ENCODE measurements at places on chromosomes 2 and 18. TPM values are rescaled to one million over a fixed set of nuclear protein-coding genes. Genes with fewer than 3 reads are reported as not detected.

The E2F6 gene
- 5.6 TPM for total RNA-seq

The DNAJB2 gene
- total RNA-seq, result 32.6 TPM

- no peak overlapping the region for H3K4me3 ChIP-seq
- peaks cover 11% of the 10 kb centered on the region for H3K36me3 ChIP-seq
- H3K4me1 ChIP-seq, result no peaks in the 10 kb centered on the region
- H3K27me3 ChIP-seq, result no peaks in the 10 kb centered on the region
- no peak overlapping the region for H3K27ac ChIP-seq
Observed at GRCh38 chr18:23468753-23469459, 15.8 kb downstream of the RIOK3 start.

GRCh38 chr2:8408560-8409460 lies 273.0 kb upstream of the ID2 start:
- DNase-seq, result no peak
- peak overlapping the region; percentile 64 for H3K27ac ChIP-seq
- peaks cover 41% of the 10 kb centered on the region for H3K4me1 ChIP-seq
- no peak overlapping the region for H3K4me3 ChIP-seq

- no peak overlapping the region for H3K4me3 ChIP-seq
- peaks cover 4% of the 10 kb centered on the region for H3K27me3 ChIP-seq
- no peak for DNase-seq
- H3K27ac ChIP-seq, result no peak overlapping the region
Observed at GRCh38 chr2:23383100-23383499, 1.9 kb upstream of the KLHL29 start.

- DNase-seq, result peak; percentile 47
- no peak overlapping the region for H3K27ac ChIP-seq
- H3K27me3 ChIP-seq, result no peaks in the 10 kb centered on the region
- H3K4me3 ChIP-seq, result no peak overlapping the region
Observed at GRCh38 chr2:55490554-55490953, 29.0 kb upstream of the CFAP36 start.

- no peaks in the 10 kb centered on the region for H3K27me3 ChIP-seq
- no peak for DNase-seq
- no peaks in the 10 kb centered on the region for H3K4me1 ChIP-seq
- H3K27ac ChIP-seq, result no peak overlapping the region
Observed at GRCh38 chr2:44902217-44903137, 39.0 kb upstream of the SIX3 start.

DNA sequence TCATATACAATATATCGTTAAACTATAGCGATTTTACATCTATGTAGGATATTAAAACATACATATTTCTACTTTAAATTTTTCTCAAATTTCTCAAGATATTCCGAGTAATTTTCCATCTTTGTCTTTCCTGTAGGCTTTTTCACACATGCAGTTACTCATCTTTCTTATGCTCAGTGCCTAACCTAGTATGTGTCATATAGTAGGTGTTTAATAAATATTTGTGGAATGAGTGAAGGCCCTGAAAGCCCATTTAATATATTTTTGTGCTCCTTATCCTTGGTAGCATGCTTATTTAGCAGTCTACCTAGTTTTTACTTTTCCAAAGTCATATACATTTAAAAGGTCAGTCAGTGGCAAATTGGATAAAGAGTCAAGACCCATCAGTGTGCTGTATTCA lies 67.3 kb downstream of the ITGB6 start:
- H3K27me3 ChIP-seq, result no peaks in the 10 kb centered on the region
- H3K4me1 ChIP-seq, result no peaks in the 10 kb centered on the region
- no peak overlapping the region for H3K27ac ChIP-seq

DNA sequence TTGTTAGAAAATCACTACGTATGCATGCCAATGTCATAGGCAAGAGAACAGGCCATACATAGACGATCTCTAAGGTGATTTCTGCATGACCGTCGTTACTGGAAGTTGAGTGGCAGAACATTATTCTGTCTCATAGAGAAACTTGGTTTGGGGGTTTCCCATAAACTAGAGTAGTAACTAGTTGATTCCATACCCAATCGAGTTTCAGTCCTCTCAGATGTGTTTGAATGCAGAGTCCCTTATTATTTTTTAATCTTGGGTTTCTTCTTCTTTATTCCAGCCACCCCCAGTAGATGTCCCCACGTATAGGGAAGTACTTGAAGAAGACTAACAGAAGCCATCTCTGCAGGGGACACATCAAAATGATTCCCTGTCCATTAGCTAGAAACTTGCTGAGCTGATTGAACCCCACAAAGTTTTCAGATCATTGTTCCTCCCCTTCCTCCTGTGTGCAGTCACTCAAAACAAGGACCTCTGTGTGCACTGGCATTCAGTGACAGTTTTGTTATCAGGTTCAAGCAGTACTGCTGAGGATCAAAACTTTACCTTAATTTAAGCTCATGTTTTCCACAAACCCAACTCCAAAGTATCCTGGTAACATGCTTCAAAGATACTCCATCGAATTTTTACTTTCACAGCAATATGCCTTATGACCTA lies 68.4 kb upstream of the CDCA7 start:
- no peak overlapping the region for H3K27ac ChIP-seq
- H3K4me3 ChIP-seq, result no peak overlapping the region
- no peaks in the 10 kb centered on the region for H3K4me1 ChIP-seq
- no peak for DNase-seq
- H3K27me3 ChIP-seq, result no peaks in the 10 kb centered on the region

DNA sequence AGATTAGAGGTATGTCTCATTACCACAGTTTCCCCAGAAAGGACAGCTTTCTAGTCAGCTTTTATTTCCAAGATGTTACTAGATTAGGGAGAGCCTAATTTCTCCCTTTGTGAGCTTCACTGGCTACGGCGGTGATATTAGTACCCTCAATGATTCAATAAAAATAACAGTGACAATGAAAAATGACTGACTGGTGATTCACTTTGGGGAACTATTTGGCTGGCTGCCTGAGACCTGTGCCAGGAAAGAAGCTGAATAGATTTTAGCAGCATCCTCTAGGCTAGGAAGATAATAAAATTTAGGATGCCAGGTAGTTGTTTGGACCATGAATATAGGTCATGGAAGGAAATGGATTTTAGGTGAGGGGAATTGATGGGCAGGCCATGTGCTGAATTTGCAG lies 178.7 kb downstream of the FMNL2 start:
- H3K4me3 ChIP-seq, result no peak overlapping the region
- H3K4me1 ChIP-seq, result no peaks in the 10 kb centered on the region
- no peak for DNase-seq
- H3K27ac ChIP-seq, result no peak overlapping the region
- H3K36me3 ChIP-seq, result no peaks in the 10 kb centered on the region

DNA sequence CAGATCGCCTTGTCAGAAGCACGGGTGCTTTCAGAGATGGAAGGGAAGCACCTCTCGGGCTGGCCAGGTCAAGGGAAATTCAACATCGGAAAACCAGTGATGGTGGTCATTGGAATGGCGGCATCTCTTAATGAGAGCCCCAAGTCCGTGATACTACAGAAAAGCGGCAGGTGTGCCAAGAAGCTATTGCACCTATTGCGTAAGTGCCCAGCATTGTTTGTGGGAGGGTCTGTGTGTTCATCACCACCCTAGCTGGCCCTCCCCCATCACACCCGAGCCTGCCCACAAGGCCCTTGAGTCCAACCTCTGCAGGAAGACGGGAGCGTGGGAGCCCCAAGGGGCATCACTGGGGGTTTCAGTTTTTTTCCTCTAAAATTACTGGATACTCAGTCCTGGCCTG lies 100.7 kb downstream of the DGKD start:
- no peak for DNase-seq
- peaks cover 26% of the 10 kb centered on the region for H3K36me3 ChIP-seq
- no peaks in the 10 kb centered on the region for H3K27me3 ChIP-seq
- H3K4me3 ChIP-seq, result no peak overlapping the region

DNA sequence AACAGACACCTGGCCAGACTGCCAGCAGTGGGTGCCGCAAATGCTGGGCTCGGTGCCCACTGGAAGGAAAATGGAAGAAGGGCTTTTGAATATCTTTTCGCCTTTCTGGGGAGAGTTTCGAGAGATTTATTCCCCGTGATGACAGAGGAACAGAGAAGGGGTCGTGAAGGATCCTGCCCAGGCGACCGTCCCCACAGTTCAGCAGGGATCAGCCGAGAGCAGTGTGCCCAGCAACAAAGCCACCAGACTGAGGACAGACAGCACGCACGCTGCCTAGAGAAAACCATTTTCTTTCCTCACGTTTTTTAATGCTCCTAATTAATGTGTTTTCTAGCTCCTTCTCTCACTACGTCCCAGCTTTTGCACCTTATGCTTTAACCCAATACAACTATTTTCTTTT lies 47.7 kb downstream of the XRCC5 start:
- no peaks in the 10 kb centered on the region for H3K4me1 ChIP-seq
- H3K27ac ChIP-seq, result no peak overlapping the region
- H3K27me3 ChIP-seq, result no peaks in the 10 kb centered on the region
- DNase-seq, result no peak
- H3K36me3 ChIP-seq, result peaks cover 44% of the 10 kb centered on the region
- H3K4me3 ChIP-seq, result no peak overlapping the region

Data from right lobe of liver (tissue), 6 donors.